Hematopoietic multipotent progenitor cell (in vitro differentiated cells): ENCODE measurements at places on chromosomes 2 and 18.

GRCh38 chr18:42915299-42915698, 200.2 kb downstream of the RIT2 start:
- DNase-seq, result no peak

DNA sequence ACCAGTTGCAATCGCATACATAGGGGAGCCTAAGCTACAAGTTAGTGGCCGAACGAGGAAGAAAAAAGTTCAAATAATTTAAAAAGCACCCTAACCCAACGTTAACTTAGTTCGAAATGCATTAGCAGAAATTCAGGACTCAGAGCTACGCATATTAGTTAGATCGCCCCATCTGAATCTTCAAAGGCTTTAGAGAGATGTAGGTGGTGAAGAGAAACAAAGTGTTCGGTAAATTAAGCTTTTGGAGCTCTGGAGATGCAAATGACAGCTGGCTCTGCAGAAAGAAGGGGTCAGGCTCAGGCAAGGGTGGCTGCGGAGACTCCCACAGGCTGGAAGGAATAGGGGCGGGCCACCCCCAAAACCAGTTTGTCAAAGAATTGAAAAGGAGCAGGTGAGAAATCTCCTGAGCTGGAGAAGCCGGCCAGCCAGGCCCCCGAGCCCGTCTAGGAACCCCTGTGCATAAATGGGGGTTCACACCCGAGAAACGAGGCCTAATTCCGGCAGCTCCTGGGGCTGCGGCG, 621 bp downstream of the TXNL1 start:
- no peak for DNase-seq

DNA sequence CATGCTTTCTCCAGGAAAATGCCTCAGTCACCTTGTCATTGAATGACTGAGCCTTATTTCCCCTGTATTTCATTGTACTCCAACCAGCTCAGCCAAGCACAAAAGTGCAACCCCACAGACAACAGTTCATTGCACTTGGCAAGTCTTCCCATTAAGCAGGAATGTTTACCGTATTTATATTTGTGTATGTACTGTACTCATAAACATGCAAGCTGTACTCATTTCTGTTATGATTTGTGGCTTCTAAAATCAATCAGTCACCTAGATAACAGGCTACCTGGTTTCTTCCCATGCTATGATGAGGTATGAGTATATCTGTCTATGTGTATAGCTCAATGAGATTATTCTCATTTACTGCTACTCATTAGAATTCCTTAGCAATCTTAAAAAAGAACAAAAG, 505.5 kb upstream of the FAM98A start:
- no peak for DNase-seq

DNA sequence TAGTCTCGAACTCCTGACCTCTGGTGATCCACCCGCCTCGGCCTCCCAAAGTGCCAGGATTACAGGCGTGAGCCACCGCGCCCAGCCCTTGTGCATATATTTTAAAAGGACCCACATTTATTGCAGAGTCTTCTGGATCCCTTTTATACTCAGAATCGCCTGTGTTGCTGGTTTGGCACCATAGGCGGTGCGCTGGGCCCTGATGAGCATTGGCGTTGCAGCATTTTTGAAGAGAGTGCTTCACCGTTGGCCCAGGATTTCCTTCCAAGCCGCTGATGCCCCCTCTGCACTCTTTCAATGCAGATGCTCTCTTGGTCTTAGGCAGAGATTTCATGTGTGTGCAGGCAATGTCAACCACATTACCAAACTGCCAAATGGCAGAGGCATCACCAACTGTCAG, 13.5 kb upstream of the TFCP2L1 start:
- DNase-seq, result no peak

GRCh38 chr18:68764016-68764415, 33.9 kb upstream of the CCDC102B start:
- no peak for DNase-seq

DNA sequence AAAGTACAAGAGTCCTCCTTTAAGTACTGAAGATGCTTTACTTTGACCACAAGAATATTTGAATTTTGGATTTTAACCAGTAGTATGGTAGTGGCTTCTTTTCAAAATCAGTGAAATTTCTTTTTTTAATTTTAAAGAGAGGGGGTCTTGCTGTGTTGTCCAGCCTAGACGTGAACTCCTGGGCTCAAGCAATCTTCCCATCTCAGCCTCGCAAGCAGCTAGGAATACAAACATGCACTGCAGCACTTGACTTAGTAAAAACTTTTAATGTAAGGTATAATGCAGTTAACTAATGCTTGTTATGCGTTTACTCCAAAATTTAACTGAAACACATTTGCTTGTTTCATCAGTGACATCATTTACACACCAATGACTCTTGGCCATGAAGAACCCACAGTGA, 49.6 kb downstream of the EML4 start:
- DNase-seq, result no peak

DNA sequence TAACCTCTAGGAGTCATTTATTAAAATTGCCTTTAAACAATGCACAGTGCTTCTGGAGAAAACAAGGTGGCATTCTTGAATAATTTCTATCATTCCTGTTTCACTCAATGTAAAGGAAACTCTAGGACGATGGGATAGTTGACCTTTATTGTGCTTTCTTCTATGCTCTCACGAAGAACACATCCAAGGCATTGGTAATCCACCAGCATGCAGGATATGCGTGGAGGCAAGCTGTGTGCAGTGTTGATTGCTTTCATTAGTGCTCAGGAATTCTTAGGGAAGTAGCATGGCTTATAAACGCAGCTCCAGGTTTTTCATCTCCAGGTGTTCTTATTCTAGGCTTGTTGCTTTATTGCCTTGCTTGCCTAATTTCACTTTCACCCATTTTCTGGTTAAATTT, 58.4 kb upstream of the CAVIN2 start:
- DNase-seq, result no peak

GRCh38 chr2:191676790-191677645, 918 bp upstream of the NABP1 start:
- peak; percentile 75 for DNase-seq

- DNase-seq, result peak; percentile 9
These were observed 182.4 kb downstream of the NCK2 start for GRCh38 chr2:105926960-105927678.

DNA sequence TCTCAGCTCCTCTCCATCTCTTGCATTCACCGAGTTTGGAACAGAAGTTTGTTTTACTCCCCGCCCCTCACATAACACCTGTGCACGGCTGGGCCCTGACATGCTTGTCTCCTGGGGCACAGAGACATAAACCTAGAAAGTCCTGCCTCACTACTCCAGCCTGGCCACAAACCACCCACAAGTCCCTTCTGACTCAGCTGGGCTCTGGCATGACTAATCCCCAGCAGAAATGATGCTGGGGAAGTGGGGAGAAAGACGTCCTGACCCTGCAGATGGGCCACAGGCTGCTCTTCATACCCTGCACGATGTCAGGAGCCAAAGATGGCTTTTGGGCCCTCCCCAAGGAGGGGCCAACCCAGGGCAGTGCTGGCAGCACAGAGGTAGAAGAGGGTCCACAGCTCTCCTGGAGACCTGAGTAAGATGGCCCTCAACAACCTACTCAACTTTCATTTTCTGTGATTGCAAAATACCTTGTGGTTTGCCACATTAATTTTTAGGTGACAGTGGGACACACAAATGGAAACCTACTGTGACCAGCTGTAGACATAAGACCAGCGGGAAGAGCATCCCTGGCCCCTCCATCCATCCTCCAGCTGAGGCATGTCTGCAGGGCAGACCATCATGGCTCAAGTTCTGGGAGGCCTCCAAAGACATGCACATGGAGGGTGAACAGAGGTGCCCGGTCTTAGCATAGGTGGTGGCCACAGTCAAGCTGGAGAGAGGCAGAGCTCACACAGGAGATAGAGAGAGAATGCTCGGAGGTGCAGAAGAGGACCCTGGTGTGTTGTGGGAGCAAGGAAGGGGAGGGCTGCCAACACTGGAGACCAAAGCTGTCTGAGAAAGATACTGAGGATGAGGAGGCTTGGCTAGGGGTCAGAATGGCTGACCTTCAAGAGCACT, 40.0 kb downstream of the DNMT3A start:
- DNase-seq, result no peak

DNA sequence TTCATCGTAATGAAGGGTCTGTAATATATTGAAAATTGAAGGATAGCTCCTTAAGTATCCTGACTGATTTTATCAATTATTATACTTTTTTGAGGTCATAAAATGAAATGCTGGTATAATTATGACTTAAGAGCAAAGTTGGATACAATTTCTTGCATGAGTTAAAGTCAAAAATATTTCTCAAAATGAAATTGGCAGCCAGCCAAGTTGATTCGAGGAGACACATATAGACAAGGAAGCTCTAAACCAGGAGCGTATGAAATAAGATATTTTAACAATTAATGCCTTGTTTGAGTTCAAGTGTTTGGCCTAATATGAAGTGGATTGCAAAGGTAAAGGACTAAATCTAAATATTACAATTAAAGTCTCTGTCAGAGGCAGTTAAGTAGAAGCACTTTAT, 260.4 kb upstream of the DSEL start:
- no peak for DNase-seq

- no peak for DNase-seq
These were observed 175.0 kb upstream of the SLC39A10 start for GRCh38 chr2:195482010-195482409.

GRCh38 chr18:57121542-57122112, 25.3 kb upstream of the BOD1L2 start:
- no peak for DNase-seq

GRCh38 chr2:108604196-108604595, 69.9 kb downstream of the LIMS1 start:
- DNase-seq, result no peak

GRCh38 chr2:216070195-216070594, 11.4 kb downstream of the PECR start:
- no peak for DNase-seq

DNA sequence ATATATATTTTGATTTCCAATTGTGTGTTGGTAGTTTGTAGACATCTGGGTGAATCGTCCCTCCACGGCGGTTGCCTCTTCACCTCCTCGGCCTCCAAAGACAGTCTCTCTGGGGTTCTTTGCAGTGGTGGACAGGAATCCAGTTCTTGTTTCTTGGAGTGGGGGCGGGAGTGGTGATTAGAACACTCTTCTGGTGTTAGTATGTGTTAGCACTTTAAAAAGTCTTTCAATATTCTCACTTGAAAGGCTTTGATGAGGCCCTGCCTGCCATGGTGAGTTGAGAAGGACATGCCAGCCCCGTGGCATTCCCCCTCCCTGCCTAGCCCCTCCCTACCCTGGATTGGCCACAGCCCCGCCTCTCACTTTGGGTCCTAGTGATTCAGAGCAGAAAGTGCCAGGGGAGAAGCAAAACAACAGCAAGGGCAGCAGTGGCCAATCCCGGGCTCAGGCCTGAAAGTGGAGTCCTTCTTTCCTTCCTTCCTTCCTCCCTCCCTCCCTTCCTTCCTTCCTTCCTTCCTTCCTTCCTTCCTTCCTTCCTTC, 316.8 kb upstream of the HS6ST1 start:
- no peak for DNase-seq

DNA sequence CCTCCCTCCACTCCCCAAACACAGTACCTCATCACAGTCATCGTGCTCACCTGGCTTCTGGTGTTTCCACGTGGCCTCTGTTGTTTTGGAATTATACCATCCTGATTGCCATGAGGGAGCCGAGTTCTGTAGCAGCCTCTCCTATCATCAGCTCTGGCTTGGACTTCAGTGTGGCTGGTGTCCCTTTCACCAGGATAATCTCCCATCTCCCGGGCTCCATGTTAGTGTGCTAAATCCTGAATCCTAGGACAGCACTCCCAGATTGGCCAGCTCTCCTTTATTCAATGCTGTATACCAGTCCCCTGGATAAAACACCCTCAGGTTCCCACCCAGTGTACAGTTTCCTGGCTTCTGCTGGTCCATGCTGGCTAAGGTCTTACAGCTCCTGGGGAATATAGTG, 53.3 kb downstream of the LONRF2 start:
- no peak for DNase-seq

GRCh38 chr2:10019602-10020400, 23.5 kb upstream of the KLF11 start:
- DNase-seq, result no peak

- DNase-seq, result no peak
These were observed 1345.1 kb downstream of the SUCLG1 start for GRCh38 chr2:83113953-83114352.
